Stimulated activated CD4-positive, alpha-beta T cell treated with anti-CD3 and anti-CD28 coated beads, Interleukin-15, amount 100 ng/mL, for 24 hours (primary cell): ENCODE measurements at places on chromosomes 5 and 9.

- no peak for DNase-seq
These were observed 27.4 kb upstream of the ANKRD34B start for GRCh38 chr5:80597500-80597899.

DNA sequence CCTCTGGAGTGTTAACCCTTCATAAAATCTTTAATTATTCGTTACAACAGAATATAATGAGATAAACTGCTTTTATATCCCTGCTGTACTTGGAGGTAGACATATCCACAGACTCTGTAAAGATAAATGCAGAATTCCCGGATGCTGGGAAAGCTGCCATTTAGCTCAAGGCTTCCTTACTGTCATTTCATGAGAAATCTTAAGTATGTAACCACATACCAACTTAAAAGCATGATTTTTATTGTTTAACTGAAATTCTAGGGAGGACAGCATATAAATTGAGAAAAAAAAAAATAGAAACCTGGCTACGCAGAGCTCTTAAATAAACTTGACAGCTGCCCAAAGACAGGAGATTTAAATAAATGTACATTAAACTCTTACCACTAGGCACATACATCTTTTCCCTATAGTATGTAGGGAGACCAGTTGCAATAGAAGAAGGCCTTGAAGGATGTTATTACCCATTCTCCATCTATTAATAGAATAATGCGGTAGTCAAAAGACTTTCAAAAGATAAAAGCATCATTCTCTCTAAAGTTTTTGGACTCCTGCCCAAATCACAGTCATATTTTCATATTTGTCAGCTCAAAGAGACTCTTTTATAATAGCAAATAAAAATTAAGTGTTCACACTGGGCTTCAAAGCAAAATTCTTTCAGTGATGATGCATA, 373.8 kb downstream of the NDUFS4 start:
- DNase-seq, result no peak

DNA sequence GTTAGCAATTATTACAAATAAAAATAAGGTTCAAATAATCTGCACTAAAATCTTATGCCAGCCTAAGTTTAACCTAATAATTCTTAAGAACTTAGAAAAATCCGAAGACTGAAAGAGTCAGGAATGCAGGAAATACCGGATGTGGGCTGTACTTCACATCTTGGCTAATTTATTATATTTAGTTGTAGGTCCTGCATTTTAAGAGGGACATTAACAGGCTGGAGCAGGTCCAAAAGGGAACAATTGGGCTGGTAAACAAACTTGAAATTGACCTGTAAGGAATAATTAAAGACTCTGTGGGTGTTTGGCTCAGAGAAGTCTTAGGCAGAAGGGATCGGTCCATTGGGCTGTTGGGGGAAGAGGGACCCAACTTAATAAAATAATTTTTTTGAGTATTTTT, 18.4 kb downstream of the GLRA1 start:
- DNase-seq, result no peak

- no peak for DNase-seq
These were observed 689.4 kb upstream of the WWC1 start for GRCh38 chr5:167602067-167602466.

- DNase-seq, result peak; percentile 35
These were observed 978 bp downstream of the CFAP157 start for GRCh38 chr9:127707766-127708165.

DNA sequence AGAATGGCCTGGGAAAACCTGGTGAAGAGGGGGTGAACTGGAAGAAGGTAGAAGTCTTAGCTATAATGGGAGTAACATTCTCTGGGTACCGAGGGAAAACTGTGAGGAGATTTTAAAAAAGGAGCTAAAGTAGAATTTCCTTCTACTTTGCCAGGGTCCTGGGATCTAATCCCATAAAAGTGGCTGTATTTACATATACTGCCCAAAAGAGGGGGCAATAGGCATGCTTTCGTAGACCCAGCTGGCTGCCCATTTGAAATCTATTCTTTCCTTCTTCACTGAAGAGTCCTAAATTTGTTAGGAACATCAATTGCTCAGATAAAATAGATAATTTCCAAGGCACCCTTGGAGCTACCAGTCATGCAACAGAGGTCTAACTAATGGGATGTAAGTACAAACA, 159.2 kb downstream of the CDC42SE2 start:
- no peak for DNase-seq

DNA sequence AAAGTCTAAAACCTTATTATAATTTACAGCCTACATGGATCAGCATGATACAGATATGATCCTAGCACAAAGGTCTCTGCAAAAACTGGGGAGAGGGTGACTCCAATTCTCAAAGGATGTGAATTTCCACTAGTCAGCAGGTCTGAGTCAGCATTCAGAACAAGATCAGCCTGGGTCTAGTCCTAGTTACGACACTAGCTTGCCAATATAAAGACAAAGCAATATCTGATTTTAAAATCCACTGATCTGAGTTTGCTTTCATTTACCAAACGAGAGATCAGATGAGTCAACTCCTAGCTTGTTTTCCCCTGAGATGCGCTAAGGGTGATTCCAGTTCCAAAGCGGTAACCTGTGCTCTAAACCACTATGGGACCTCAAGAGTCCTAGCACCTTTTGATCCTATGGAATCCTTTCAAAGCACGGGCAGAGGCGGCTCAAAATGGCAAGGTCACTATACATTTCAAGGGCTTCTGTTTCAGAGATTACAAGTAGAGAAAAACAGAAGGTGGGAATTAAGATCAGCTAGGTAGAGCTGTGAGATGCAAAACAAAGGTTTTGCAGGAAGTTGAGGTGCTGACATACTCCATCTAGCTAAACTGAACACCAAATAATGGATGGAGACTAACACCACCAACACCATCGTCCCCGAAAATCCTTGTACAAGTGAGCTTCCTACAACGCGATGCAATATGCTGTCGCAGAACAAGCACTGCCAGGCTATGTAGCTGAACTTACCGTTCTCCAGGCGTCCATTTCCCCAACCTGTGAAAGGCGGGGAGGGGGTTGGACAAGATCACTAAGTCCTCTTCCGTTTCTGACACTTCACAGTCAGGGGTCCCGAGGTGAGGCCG, 906 bp downstream of the SLC25A51 start:
- DNase-seq, result peak; percentile 19
